Adrenal gland (tissue), 19 donors: ENCODE measurements at places on chromosomes 16 and 17.

DNA sequence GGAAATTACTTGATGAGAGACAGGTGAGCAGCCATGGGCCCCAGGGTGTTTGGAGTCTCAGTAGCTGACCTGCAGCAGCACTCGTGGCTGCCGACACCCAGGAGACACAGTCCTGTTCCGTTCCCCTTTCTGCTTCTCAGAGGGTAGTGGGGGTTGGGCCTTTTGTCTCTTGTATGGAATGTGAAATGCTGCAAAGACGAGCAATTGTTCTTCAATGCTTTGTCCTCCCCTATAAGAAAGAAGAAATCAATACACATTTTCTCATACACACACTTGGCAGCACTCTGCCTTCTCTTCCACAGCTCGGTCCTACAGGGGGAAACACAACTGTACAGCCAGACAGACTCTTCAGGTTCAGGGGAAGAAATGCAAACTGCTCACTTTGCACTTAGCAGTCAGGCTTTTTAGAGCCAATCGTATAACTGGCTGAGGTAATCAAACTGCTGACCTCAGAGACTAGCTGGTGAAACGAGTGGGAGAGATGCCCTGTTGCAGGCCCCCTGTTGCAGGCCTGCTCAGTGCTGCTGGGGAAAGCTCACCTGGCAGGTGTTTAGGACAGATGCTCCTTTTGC, 96.7 kb downstream of the AATF start:
- no peak for DNase-seq

GRCh38 chr16:24906199-24906808, 60.5 kb downstream of the SLC5A11 start:
- no peak for DNase-seq

- no peak for DNase-seq
Measured at GRCh38 chr16:25443994-25444393, 186.3 kb upstream of the ZKSCAN2 start.

GRCh38 chr16:74271872-74272271, 24.7 kb upstream of the PSMD7 start:
- no peak for DNase-seq

DNA sequence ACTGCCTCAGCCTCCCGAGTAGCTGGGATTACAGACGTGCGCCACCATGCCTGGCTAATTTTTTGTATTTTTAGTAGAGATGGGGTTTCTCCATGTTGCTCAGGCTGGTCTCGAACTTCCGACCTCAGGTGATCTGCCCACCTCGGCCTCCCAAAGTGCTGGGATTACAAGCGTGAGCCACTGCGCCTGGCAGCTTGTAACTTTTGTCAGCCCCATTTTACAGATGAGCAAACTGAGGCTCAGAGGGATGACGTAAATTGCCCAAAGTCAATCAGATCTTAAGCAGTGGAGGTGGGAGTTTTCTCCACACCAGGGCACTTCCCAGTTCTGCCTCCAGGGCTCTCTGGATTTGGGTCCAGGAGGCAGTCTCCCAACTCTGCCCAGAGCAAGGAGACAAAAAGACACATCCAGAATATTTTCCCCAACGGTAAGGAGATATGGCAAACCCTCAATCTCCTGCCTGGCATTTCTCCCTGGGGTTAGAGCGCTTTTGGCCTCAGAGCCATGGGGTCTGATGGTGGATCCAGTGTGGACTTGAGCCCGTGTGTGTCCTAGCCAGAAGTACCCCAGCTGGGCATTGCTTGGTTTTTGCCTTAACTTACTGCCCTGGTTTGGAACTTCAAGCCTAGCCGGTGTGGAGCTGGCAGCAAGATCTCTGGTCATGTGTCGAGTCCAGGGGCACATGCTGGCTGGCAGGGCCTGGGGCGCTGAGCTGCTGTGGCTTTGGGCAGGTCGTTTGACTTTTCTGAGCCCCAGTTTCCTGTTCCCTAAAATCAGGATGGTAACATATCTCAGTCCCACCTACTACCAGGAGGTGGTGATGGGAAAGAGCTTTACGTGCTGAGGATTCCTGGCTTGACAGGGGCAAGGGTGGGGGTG, 3.4 kb downstream of the ADAM11 start:
- no peak for DNase-seq

DNA sequence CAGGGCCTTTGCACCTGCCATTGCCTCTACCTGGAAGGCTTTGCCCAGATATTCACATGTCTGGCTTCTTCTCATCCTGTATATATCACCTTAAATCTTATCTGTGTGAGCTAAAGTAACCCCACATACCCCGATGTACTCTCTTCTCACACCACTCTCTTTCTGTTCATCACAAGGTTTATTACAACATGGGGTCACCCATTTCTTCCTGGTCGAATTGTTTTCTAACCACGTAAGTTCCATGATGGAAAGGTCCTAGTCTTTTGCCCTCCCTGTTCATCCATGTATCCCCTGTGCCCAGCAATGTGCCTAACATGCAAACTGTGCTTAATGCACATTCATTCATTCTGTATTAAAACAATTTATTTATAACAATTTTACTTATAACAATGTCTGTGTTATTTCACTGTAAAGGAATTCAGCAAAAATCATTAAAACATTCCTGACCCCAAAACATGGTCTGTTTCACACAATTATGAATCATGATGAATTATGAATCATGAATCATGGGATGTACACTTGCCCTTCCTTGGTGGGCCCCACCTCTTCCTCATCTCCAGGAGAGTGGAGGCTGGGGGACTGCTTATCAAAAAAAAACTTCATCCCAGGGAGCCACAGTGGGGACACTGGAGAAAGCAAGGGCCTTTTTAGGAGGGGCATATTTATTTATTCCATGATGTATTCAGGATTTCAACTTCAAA, 336.4 kb downstream of the GRIN2A start:
- no peak for DNase-seq
